ENCODE measurements at places on chromosomes 2 and 18. TPM values are rescaled to one million over a fixed set of nuclear protein-coding genes. Genes with fewer than 3 reads are reported as not detected.

FBXO15 gene
- total RNA-seq: 3.1 TPM

ALPP gene
- not detected for total RNA-seq

RNF181 gene
- total RNA-seq: 38.8 TPM

ACVR1 gene
- 20.3 TPM for total RNA-seq

RAB27B gene
- 35.1 TPM for total RNA-seq

C2orf80 gene
- 28.7 TPM for total RNA-seq

SLC8A1 gene
- 277 TPM for total RNA-seq

POTEJ gene
- total RNA-seq: not detected

DYNC2LI1 gene
- total RNA-seq: 41.5 TPM

HOXD10 gene
- not detected for total RNA-seq

NOSTRIN gene
- total RNA-seq: 3.9 TPM

KIAA2012 gene
- 0.47 TPM for total RNA-seq

CCBE1 gene
- 44.6 TPM for total RNA-seq

DNA sequence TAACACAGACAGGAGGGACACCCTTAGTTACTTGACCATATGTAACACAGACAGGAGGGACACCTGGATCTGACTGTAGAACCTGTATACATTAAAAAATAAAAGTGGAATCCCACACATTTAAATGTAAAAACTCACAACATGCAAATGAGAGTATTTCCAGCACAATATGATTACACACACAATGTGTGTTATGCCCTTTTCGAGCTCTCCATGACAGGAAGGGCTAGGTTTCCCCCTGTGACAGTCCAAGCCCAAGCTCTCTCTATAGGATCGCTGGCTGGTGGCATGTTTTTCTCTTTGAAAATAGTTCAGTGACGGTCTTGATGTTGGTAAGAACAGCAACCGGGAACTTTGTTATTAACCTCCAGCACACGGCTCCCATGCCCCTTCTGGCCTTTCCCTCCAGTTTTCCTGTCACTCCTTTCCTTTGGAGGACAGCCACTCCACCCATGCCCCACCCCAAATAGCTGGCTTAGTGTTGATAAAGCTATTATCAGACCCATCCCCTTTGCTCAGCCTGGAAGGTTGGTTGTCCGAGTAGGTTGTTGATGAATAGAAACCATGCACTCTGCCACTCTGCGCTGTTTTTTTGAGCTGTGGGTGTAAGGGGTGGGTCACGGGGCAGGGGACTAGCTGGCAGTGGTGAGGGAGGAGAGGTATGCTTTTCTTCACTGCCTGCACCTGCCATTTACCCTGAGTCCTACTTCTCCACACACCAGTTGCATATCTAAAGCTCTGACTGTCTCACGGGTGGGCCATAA is 2.7 kb downstream of the RASGRP3 start:
- DNase-seq: no peak

DNA sequence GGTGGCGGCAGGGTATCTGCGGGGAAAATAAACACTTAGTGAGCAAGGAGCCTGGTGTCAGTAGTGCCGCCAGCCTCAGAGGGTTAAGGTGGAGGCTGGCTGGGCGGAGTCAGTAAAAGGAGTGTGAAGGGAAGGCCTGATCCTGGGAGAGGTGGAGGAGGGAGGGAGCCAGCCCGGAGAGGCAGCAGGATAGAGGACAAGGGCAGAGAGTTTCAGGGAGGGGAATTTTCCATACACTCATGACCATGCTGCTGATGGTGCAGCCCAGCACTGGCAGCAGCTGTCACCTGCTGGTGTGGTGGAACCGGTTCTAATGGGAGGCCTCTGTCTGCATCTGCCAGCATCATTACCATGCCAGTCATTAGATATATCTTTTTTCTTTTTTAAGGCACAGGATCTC is 2.0 kb upstream of the TEX44 start:
- DNase-seq: no peak

GRCh38 chr2:57207191-57207590 is 839.4 kb upstream of the VRK2 start:
- no peak for DNase-seq

GRCh38 chr2:68302281-68302875 is 17.4 kb downstream of the CNRIP1 start:
- no peak for DNase-seq

DNA sequence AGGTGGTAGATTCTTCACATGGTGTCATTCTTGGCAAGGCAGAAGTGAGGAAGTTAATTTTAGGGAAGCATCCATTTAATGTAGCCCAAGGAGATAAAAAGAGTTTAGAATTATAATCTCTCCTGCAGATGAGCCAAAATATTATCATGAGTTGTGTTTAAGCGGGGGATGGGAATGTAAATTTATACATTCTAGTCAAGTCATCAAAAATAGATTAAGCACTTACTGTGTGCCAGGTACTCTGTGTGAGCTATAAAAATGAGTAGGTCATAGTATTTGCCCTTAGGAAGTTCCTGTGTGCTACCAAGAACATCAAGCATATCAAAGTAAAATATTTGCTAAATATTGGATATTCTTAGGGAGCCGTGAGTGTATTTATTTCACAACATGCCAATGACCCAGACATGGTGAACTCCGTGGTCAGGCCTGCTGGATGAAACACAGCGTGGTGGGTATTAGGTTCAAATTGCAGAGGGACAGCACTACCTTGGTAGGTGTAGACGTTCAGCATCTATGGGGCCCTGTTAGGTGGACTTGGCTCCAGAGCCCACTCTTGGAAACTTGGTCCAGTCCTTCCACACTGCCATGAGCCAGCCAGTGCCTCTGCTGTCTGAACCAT is 37.4 kb downstream of the MEIS1 start:
- DNase-seq: no peak

GRCh38 chr2:31067259-31067658 is 71.0 kb downstream of the GALNT14 start:
- DNase-seq: no peak

DNA sequence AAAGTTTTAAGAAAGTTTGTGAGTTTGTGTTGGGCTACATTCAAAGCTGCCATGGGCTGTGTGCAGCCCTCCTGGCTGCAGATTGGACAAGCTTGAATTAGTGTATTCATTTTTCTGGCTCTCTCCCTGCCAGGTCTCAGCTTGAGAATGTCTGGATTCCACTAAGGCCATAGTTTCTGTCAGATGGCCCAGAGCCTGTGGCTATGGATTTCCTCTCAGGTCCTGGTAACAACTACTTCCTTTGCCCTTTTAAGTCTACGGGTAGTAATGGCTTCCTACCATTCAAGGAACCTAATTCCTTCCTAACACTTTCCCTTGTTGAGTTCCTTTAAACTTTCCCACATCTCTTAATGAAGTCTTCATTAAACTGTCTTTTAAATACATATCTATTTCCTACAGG is 24.3 kb upstream of the PSMD14 start:
- DNase-seq: no peak

DNA sequence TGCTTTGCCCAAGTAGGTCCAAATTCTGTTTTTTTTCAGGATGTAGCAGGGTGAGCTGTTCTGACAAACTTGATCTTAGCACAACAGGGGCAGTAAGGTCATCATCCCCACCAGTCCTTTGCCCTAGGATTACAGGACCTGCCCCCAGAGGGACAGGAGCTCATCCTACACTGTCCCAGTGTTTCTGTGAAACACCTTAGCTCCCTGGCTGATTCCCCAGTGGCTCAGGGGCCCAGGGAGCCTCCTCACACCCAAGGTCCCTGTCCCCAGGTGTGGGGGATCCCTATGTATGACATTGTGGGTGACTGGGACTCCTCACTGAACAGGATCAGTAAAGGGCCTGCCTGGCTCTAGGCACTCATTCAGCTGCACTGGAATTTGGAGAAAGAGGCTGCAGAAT is 191.2 kb downstream of the ANKRD30B start:
- DNase-seq: no peak

DNA sequence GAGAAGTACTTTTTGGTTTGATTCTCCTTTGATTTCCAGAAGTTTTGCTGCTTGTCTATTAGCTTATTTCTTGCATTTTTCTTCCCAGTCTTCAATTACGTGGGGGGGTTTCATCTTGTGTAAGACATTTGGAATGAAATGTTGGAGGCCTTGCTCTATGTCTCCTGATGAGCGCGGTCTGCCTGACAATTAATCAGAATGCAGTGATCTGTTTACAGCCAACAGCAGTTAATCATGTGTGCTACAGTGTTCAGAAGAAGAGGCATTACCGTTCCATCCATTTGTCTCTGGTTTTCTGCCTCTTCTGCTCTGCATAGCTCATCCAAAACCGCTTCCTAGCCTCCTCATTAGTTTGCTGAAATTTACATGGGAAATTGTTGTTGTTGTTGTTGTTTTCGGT is 134.4 kb upstream of the ST6GAL2 start:
- no peak for DNase-seq

GRCh38 chr2:9252002-9252357 is 45.4 kb downstream of the ASAP2 start:
- DNase-seq: no peak

GRCh38 chr2:8144785-8145184 is 537.1 kb upstream of the ID2 start:
- DNase-seq: no peak

- DNase-seq: no peak
Measured at GRCh38 chr2:73837847-73838585, 9.3 kb downstream of the STAMBP start.

- DNase-seq: no peak
Measured at GRCh38 chr2:220946552-220946951, 625.6 kb downstream of the EPHA4 start.
